ENCODE measurements at places on chromosomes 1 and 21.

DNA sequence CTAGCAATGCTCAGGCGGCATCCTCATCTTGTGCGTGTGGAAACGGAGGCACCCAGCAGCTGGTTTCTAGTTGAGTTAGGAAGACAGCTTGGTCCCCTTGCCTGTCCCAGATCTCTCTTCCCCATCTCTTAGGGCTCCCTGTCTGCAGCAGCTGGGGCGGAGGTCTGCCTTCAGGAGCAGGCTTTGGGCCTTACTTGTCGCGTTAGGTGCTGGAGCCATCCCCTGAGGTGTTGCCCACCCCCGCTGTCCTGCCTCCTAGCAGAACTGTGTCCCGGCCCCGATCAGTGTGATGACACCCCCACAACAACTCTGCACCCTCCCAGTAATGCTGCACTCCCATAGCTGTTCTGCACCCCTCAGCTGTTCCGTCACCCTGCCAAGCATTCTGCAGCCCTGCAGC lies 40.7 kb downstream of the UMODL1 start:
- DNase-seq = no peak

DNA sequence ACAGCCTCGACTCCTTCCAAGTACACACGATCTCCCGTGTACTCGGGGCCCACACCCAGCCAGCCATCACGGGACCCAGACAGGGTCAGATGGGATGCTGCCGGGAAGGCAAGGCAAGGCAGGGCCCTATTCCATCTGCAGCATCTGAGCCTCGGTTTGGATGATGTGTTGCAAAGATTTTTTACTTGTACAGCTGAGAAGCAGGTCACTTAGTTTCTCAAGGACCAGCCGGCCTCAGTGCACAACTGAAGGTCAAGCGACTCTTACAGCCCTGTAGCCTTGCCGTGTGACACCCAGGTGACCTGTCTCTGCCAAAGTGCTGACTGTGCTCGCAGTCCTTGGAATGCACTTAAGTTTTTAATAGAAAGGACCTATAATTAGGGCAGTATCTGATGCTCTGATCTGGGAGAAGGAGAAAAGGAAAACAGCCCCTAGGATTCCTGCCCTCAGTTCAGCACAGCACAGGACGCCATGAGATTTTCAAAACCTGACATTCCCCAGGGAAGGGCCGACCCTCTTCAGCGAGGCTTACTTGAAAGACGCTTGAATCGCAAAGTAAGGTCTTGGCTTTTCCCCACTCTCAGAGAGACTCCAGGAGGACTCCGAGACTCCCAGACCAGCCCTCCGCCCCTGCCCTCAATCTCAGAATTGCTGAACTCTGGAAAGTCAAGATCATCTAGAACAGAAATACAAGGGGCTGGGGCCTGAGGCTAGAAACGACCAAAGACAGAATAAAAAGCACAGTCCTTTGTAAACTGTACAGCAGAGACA lies 1.3 kb downstream of the GPR157 start:
- DNase-seq = no peak

DNA sequence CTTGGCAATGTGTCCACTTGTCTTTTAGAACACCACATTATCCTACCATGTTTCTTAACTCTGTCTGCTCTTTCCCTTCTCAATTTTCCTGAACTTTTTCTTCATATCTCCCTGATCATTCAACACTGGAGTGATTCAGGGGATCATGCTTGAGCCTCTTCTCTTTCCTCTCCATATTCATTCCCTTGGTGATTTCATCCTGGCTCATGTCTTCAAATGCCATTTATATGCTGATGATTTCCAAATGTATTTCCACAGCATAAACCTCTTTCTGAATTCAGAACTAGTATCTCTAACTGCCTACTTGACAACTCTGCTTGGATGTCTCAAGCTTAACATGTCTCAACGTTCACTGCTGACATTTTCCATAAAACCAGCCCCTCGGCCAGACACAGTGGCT lies 8.5 kb upstream of the IVL start:
- DNase-seq = no peak

DNA sequence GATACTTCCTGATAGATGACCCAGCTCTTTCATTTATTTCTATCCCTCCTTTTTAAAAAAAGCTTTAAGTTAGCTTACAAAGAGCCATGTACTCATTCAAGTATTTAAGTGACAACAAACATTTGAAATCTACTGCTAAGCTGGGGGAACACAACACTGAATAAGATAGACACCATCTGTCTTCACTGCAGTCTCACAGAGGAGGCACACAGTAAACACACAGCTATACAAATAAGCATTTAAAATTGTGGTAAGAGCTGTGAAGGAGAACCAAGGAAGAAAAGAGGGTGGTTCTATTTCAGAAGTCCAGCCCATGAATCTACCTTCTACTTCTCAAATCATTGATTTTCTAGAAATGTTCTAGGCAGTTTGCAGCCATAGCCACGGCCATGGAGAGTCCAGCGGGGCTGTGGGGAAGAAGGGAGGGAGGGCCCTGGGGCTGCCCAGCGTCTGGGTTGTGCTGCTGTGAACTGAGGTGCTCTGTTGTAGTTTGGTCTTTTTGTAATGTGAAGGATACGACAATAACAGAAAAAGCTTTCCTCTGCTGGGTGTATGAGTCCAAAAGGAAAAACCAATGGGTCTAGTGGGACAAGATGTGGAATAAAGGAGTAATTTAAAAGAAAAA lies 28.2 kb downstream of the PRDM2 start:
- no peak for DNase-seq

DNA sequence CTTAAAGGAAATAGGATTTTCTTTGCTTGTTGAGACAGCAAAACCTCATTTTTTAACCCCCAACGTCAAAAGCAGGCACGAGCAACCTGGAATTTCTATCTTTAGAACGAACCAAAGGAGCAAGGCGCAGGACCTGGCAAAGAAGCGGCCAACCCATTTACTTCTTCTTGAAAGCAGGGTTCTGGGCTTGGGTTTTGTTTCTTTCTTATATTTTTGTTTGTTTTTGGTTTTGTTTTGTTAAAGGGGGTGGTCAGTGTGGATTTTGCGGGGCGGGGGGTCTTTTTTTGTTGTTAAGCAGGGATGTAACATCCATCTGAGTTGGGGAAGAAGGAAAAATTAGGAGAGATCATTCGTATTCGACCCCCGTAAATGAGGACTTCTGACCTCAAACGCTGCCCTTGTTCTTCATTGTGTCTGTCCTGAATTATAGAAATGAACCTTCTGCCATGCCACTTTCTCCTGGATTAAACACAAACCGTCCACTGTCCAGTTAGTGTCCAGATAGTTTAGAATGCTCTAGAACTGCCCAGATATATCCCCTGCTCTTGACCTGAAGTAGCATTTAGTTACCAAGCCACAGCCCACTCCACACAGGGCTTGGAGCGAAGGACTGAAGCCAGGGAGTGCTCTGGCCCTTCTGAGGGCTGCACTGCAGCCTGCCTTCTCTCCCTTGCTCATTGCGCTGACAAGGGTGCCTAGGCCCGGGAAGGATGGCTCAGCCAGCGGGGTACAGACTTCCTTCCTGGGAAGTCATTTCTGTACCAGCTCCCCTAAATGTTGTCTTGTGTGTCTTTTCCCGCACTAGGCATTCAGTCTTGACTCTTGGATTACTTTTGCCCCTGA lies 909 bp upstream of the APP start:
- DNase-seq = no peak

DNA sequence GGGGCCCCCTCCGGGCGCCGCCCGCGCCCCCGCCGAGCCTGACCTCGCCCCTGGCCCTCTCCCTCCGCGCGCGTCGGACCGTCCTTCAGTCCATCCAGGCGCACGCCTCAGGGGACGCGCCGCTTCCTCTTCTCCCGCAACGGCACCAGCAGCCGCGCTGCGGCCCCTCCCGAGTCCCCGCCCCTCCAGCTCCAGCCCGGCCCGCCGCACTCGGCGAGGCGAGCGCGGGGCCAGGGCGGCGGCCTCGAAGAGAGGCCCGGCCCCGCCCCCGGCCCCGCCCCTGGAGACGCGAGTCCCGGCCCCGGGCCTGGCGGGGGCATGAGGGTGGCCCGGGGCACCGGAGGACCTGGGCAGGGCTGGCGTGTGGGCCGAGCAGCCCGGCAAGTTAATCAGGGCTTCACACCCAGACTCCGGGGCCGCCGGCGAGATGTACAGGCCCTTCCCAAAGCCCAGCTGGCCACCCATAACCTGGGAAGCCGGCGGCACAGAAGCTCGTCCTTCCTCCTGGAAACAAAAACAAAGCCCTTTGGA lies at the start of gene IGSF3:
IGSF3 (minus strand) TSS at position 159 of the 531 bp plus-strand sequence. CDS start 1,407 bp downstream, outside the sequence.
- peak; percentile 42 for DNase-seq

DNA sequence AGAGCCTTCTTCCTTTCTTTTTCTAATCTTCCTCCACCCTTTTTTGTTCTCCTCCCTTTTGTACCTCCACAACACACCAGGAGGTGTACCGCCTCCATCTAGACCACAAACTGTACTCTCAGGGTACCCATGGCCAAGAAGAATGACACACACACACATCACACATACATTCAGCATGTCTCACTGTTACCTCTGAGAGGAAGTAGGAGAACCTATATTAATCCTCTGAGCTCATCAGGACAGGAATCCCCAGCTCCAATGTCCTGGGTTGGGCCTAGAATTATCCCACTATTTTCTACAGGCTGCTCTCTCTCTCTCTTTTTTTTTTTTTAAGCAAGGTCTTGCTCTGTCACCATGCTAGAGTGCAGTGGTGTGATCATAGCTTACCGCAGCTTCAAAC lies 36.7 kb downstream of the ATP2B4 start:
- peak; percentile 36 for DNase-seq

DNA sequence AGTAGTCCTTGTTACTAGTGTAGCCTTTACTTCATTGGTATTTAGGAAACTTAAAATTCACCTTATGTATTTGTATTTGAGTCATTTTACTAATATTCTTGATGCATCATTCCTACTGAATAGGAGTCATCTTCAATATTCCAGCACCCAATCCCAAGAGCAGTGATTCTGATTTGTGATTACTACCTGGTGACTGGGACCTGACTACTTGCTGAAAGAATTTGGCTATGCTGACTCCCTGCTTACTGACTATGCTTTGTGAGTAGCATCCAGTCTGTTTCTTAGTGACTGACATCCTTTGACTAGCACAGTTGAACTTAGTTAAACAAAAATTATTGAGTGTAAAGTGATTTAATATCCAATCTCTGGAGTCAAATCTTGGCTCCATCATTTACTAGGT lies 129.9 kb upstream of the NEGR1 start:
- DNase-seq = no peak

- DNase-seq = no peak
Measured at GRCh38 chr1:234388094-234388493, 14.8 kb downstream of the COA6 start.

GRCh38 chr1:77375990-77376389 lies 94.2 kb downstream of the AK5 start:
- DNase-seq = no peak

DNA sequence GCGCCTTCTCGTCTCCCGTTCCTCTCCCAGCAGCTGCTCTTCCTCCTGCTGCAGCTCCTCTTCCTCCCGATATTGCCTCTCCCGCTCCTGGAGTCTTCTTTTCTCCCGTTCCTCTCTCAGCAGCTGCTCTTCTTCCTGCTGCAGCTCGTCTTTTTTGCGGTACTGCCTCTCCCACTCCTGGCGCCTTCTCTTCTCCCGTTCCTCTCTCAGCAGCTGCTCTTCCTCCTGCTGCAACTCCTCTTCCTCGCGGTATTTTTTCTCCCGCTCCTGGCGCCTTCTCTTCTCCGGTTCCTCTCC lies 5.3 kb downstream of the TCHH start:
- no peak for DNase-seq

DNA sequence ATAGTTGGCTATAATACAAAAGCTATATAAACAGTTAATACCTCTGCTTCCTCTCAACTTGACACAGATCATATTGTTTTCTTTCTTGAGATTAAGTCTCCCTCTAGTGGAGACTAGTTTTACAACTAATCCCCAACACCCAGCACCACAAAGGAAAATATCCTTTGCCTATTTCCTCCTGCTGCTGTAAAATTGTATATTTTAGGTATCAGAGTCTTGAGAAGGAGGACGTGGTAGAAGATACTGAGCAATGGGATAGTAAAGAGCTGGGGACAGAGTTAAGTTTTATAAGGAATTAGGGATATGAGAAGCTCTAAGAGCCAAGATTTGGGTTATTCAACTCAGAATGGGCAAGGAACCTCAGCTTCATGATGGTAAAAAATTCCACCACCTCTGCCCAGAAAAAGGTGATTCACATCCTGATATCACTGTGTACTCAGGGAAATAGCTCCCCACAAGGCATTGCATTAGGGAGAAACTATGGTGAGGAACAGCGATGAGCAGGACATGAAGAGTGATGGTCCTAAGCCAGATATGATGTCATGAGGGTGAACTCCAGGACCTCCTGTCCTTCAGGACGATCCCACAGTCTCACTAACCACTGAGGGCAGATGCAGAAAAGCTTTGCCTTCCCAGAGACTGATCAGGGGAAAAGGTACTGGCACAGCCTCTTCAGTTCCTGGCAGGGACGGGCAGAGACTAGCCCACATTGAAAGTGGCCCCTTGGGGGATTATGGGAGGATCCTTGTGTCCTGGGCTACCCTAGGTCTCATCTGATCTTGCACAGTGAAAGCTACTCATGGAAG lies 14.7 kb upstream of the CFAP126 start:
- peak; percentile 58 for DNase-seq

GRCh38 chr1:56912325-56912724 lies 53.5 kb downstream of the C8B start:
- no peak for DNase-seq

DNA sequence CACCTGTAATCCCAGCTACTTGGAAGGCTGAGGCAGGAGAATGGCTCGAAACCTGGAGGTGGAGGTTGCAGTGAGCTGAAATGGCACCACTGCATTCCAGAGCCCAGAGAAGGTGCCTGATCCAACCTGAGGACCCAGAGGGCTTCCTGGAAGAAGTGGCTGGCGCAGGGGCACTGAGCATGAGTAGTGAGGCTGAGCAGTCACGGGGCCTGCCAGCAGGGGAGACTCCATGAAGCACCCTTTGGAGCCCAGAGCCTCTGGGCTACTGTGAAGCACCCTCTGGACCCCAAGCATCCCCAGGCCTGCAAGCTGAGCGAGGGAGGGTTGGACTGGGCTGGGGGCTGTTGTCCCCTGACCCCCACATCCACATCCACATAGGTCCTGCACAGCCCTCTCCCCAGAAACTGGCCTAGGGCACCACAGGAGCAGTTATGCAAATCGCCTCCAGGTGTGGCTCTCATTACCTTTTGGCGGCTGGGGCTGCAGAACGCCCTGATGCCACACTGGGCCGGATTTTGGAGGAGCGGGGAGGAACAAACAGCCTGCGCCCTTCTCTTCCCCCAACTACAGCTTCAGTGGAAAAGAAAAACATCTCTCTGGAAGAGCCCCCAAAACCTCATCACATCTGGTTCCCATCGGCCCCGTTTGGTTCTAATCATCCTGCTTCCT lies 78.2 kb upstream of the TARDBP start:
- no peak for DNase-seq

DNA sequence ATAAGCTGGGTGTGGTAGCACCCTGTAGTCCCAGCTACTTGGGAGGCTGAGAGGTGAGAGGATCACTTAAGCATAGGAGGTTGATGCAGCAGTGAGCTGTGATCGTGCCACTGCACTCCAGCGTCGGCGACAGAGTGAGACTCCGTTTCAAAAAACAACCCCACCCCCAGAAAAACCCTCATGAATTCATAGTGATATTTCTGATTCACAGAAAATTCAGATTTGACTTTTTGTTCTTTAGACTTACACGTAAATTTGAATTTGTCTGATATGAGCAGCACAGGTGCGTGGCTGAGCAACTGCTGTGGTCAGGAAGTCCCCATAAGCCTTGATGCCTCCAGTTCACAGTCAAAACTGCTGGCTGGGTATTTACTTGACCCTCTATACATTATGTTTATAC lies 10.0 kb upstream of the MORC3 start:
- DNase-seq = peak; percentile 62

Measured in activated CD4-positive, alpha-beta T cell treated with anti-CD3 and anti-CD28 coated beads, Interleukin-2, Interleukin-4, amounts not matched to agents 100 ng/mL and 50 ng/mL, durations not matched to agents 16 hours and 8 hours (primary cell).